SJCRH30 (cell line): ENCODE measurements at places on chromosomes 5 and 9. TPM values are rescaled to one million over a fixed set of nuclear protein-coding genes. Genes with fewer than 3 reads are reported as not detected.

Gene SPEF2
- total RNA-seq, result not detected in 2 replicates

Gene PCDH12
- 0.25 and 0.42 TPM in 2 replicates for total RNA-seq

Gene CARD6
- total RNA-seq, result 2.7 and 3.0 TPM in 2 replicates

Gene IFNB1
- not detected in 2 replicates for total RNA-seq

Gene SARDH
- total RNA-seq, result 15.7 and 18.5 TPM in 2 replicates

Gene CCDC127
- 2.4 and 2.5 TPM in 2 replicates for total RNA-seq

Gene DNAJC21
- 64.9 and 68.8 TPM in 2 replicates for total RNA-seq

Gene NR2F1-AS1
- total RNA-seq, result 11.3 and 12.4 TPM in 2 replicates

Gene SLC45A2
- total RNA-seq, result not detected in 2 replicates

Gene WNK2
- total RNA-seq, result not detected in 2 replicates

Gene LCN15
- not detected in 2 replicates for total RNA-seq

DNA sequence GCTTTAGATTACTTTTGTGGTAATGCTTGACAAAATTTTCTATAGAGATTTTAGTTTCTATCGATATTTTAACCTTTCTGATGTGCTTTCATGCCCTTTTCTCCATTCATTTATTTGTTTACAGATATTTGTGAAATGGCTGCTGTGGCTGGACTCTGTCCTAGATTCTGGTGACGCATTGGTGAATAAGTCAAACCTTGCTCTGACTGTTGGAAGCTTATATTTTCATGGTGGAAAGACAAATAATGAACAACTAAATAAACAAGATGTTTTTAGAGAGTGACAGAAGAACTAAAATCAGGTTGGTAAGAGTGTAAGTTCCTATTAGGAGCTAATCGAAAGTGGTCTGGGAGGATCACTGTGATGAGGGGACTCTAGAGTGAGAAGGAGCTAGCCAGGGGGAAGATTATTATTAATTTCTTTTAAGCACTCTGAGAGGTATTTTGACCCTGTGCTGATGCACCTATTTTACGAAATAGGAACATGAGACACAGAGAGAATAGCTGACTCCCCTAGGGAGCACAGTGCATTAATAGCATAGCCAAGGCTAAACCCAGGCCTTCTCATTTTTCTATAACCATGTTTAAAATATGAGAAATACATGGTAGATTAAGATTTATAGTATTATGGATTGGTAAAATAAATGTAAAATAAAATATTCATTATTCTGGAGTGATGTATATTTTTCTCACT is 411.9 kb upstream of the ARRDC3 start:
- no peak for DNase-seq

- no peak for DNase-seq
Measured at GRCh38 chr5:11715461-11716196, 188.6 kb downstream of the CTNND2 start.

DNA sequence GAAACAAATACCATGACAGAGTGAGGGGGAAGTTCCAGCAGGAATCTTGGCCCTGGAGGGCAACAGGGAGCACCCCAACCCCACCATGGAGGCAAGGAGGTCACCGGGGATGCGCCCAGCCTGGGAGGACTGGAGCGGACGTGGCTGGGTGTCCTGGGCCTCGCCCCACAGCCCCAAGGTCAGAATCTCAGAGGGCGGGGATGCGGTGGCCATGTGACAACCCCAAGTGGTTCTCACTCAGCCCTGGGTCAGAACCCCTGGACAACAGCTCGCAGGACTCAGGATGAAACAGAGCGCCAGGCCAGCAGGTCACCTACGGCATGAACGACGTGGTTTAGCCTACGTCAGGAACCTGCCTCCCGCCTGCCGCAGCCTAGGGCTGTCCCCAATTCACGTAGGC is 64.0 kb upstream of the ZNF354A start:
- DNase-seq, result no peak

- no peak for DNase-seq
Measured at GRCh38 chr9:34451135-34451534, 7.2 kb downstream of the FAM219A start.

DNA sequence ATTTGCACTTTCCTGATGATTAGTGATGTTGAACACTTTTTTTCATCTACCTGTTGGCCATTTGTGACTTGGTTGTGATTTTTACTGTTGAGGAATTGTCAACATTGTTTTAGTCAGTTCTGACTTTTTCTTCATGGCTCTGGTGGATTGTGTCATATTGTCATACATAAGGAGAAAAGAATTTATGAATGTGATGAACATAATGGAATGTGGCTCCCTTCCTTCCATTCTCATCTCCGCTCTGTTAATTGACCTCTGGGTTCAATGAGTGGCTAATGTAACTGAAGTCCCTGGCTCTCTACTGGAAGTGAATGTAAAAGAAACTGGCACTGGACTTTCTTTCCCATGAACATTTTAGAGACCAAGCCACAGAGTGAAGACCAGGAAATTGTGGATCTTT is 49.2 kb downstream of the KIAA1958 start:
- no peak for DNase-seq

GRCh38 chr5:181109489-181110013 is 21.4 kb downstream of the OR2V1 start:
- DNase-seq, result no peak

DNA sequence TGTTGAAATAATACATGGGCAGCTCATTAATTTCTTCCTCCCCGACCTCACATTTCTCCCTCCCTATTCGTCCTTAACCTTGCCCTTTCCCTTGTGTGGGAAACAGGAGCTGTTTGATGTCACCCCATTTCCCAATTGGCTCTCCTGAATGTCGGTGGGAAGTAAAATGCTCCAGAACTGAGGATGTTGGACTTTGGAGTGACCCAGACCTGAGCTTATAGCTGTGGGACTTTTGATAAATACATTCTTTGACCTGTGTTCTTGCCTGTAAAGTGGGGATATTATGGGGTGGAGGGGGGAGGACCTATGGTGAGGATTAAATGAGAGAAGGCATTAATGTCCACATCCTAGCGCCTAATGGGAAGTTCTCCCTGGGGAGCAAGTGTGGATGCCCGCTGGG is 91.3 kb downstream of the ZNF618 start:
- no peak for DNase-seq

DNA sequence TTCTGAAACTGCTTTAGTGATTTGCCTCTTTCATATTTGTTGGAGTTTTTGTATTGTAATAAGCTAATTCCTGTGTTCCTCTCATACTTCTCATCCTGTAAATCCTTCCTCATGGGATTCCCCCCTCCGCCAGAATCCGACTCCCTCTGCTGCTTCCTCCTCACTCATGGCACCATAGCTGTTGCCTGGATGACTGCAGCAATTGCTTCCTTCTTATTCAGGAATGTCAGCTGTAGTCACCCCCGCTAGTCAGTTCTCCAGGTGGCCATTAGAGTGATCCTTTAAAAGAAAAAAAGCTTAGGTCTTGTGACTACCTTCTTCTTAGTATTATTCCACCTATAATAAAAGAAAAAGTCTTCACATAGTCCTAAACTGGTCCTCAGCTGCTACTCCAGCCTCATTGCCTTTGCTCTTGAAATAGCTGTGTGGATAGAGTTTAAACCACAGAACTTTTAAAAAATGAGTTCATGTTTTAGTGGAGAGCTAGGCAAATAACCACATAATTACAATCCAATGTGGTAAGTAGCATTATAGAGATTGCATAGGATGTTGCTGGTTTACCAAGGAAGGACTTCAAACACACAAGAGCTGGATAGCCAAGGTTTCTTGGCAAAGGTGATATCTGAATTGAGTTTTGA is 227.3 kb downstream of the KDM4C start:
- DNase-seq, result no peak

GRCh38 chr9:80049096-80049782 is 477.5 kb downstream of the TLE4 start:
- DNase-seq, result no peak

- DNase-seq, result no peak
Measured at GRCh38 chr9:86602715-86603114, 248.5 kb upstream of the TUT7 start.

GRCh38 chr9:36128349-36128748 is 8.2 kb upstream of the GLIPR2 start:
- DNase-seq, result no peak

- DNase-seq, result no peak
Measured at GRCh38 chr5:19866090-19866450, 121.9 kb downstream of the CDH18 start.

GRCh38 chr9:72636621-72637020 is 115.2 kb downstream of the TMC1 start:
- no peak for DNase-seq

GRCh38 chr9:21499912-21500311 is 17.8 kb upstream of the IFNE start:
- DNase-seq, result no peak

GRCh38 chr9:2053883-2054845 is 39.0 kb downstream of the SMARCA2 start:
- DNase-seq, result no peak

- DNase-seq, result no peak
Measured at GRCh38 chr5:138934971-138935370, 59.8 kb upstream of the LRRTM2 start.

- DNase-seq, result no peak
Measured at GRCh38 chr5:2288466-2288865, 405.7 kb upstream of the IRX4 start.

DNA sequence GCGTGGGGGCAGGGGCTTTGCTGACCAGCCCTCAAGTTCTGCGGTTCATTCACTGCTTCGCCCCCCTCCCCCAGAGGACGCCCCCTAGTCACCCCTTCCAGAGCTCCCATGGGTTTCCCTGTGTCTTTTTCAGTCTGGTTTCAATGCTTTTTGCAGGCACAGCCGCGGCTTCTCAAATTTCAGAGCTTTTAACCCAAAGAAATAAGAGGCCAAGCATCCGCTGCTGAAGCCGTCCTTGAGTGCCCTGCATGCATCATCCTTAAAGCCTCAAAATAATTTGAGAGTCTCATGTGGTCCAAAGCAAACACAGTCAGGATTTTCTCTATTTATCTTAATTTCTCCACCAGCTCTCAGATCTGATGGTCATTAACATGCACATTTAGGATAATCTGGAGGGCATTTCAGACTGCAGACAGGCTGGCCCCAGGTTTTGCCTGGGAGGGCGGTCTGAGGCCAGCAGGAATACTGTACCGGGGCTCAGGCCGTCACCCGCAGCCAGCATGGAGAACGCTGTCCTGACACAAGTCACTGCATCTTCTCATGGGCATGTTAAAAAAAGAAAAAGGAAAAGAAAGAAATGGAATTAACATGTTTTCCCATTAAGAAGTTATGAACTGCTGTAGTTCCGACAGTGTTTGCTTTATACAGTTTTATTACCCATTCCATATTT is 420.8 kb upstream of the IRX4 start:
- DNase-seq, result peak; percentile 4

DNA sequence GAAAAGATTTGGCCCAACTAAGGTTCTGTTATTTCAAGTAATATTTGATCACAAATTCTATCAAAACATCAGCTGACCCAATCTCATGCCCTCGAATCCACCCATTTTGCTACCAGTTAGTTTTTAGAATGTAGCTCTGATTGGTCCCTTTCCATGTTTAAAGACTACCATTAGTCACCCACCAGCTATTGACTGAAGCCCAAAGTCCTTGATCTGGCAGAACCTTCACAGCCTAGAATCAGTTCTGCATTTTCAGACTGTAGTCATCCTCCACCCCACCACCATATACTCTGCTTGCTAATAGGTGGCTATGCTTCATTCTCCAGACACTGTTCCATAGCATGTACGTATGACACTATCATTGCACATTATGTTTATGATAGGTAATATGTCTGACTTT is 182.2 kb upstream of the TARS1 start:
- no peak for DNase-seq

GRCh38 chr5:14574891-14575508 is 6.6 kb upstream of the OTULINL start:
- peak; percentile 25 for DNase-seq

GRCh38 chr5:42230839-42231238 is 192.4 kb upstream of the GHR start:
- DNase-seq, result no peak

GRCh38 chr5:123659011-123659410 is 147.0 kb downstream of the CSNK1G3 start:
- DNase-seq, result no peak

- DNase-seq, result no peak
Measured at GRCh38 chr5:100654895-100655294, 119.7 kb downstream of the FAM174A start.

GRCh38 chr5:68215898-68216244 is 315 bp downstream of the PIK3R1 start:
- no peak for DNase-seq

DNA sequence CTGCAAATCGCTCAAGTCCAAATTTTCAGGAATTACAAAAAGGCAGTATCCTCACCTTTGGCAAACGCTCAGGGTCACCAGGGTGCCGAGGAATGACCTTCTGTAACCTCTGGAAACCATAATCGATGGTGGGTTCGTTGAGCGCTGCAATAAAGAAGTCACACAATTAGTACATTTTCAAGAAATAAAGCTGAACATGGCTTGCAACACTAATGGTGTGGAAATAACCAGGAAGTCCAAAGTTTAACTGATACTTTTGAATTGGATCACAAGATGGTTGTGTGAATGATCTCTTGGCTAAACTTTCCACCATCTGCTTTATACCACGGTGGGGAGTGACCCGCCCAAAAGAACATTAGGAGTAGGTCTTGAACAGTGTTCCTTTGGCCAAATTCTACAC is 368.7 kb downstream of the EBF1 start:
- no peak for DNase-seq

DNA sequence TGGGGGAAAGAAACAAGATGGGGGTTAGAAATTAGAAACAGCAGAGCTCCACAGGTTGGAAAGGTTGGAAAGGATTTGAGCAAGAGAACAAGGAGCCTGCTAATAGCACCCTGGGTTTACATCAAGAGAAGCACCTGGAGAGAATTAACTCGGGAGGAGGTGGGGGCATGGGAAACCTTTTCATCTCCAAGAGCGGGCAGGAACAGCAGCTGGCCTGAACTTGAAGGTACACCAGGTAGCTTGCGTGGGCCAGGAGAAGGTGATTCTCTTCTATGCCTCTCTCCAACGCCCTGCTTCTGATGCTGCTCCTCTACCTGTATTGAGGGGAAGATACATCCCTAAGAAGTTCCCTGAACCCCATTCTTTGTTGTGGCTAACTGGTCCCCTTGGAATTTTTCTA is 37.1 kb upstream of the GLRX start:
- DNase-seq, result no peak
